ENCODE measurements at places on chromosomes 1 and 21. TPM values are rescaled to one million over a fixed set of nuclear protein-coding genes. Genes with fewer than 3 reads are reported as not detected.

The ELOVL1 gene
- 30.1 TPM for polyA plus RNA-seq

The AKR7A3 gene
- polyA plus RNA-seq: 1.4 TPM

The AGBL4 gene
- 0.15 TPM for polyA plus RNA-seq

The LCK gene
- polyA plus RNA-seq: 0.35 TPM

The IGSF5 gene
- 1.5 TPM for polyA plus RNA-seq

The ESPN gene
- 3.0 TPM for polyA plus RNA-seq

The TRAF3IP3 gene
- polyA plus RNA-seq: 3.1 TPM

The CD1B gene
- not detected for polyA plus RNA-seq

The KRTAP19-1 gene
- polyA plus RNA-seq: not detected

The HSD11B1 gene
- polyA plus RNA-seq: not detected

The RNU1-3 gene
- polyA plus RNA-seq: not detected

The TBX15 gene
- polyA plus RNA-seq: 60.9 TPM
